CD4-positive, alpha-beta T cell treated with Interferon gamma for 1 hour (primary cell): ENCODE measurements at places on chromosomes 11 and 22.

- DNase-seq, result no peak
Measured at GRCh38 chr11:76682684-76683083, 12.1 kb upstream of the LRRC32 start.

DNA sequence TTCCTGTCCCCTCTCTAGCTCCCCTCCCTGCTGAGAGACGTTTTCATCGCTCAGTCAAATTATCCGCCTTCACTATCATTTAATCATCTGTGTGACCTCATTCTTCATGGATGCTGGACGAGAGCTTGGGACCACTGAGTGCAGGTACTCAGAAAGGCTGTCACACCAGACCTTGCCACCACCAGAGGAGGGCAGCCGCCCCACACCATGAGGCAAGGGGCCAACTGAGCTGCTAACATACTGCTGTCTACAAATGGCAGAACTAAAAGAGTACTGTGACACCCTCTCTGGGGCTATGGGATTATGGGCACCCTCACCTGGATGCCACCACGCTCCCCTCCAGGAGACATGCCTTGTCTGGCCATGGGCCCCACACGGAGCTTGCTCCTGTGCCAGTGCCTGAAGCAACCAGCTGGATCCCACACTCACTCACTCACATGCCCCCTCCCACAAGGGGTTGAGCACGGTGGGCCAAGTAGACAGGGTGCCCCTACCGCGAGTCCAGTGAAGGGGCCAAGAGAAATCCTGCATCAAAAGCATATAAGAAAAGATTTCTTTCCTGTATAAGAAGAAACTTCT is 670.0 kb upstream of the CCDC90B start:
- no peak for DNase-seq

DNA sequence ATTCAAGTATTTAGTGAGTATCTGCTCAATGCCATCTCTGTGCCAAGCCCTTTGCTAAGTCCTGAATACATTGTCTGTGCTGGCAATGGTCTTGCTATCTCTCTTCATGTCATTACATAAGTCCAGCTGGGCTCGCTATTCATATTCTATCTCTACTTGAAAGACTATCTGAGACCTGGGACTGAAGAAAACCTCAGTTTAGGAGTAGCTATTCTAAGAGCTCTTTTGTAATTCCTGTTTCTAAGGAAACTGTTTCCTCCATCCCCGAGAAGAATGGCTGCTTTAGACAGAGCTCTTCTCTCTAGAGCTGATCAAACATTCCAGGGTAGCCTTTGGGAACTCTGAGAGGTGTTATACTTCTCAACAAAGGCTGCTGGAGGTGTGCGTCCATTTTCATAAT is 33.0 kb downstream of the SLC17A6 start:
- DNase-seq, result no peak

DNA sequence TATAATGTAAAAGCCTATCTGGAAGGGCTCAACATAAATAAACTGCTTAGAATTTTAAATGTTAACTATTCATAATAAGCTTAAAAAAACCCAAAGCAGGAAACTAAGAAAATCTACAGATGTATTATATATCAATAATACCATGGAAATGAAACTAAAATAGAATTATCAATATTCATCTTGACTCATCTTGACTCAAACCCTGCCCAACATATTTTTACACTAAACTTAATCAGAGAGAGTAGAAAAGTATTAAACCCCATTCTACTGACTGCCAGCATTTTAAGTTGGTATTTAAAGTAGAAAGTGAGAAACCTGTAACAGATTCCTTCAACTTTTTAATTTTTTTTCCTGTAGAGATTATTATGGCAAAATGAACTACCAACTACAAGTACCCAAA is 149.2 kb downstream of the ENTHD1 start:
- DNase-seq, result no peak

- DNase-seq, result no peak
Measured at GRCh38 chr11:32874132-32874531, 18.5 kb upstream of the QSER1 start.

- no peak for DNase-seq
Measured at GRCh38 chr22:22901578-22902218, 14.1 kb downstream of the IGLL5 start.

DNA sequence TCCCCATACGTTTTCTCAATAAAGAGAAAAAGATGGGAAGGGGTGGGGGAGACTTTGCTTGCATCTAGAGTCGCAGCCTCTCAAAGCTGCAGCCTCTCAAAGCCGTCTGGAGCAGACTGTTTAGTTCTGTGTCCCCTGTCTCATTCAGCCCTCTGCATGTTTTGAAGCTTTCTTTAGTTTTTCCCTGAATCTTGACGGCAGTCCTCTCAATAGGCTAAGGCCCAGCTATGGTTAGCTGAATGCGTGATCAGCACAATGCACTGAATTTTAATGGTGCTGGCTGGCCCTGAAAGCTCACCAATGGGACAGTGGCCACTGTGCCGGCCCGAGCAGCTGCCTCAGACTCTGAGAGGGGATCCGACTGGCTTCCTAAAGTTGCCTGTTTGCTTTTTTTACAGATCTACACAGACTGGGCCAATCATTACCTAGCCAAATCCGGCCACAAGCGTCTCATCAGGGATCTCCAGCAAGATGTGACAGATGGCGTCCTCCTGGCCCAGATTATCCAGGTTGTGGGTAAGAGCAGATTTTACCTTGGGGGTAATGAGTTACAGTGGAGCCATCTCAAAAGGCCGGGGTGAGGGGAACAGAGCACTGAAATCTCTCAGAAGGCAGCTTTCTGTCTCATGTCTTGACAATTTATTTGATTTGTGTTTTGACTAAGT is 119.6 kb downstream of the NAV2 start:
- no peak for DNase-seq
